ENCODE measurements at places on chromosomes 4 and X.

DNA sequence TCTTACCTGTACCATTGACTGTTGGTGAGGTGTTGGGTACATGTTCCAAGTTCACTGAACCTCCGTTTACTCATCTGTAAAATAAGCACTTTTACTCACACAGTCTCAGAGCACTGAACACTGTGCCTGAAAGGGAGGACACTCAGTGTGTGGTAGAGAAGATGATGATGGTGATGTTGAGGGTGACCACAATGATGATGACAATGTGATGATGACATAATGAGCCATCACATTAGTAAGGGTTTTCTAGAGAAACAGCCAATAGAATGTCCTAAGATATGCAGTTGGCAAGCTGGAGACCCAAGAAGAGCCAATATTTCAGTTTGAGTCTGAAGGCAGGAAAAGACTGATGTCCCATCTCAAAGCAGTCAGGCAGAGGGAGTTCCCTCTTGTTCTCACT is 315.4 kb upstream of the IGFBP7 start:
- DNase-seq = no peak

- no peak for DNase-seq
Measured at GRCh38 chrX:68686097-68686977, 38.9 kb downstream of the STARD8 start.

DNA sequence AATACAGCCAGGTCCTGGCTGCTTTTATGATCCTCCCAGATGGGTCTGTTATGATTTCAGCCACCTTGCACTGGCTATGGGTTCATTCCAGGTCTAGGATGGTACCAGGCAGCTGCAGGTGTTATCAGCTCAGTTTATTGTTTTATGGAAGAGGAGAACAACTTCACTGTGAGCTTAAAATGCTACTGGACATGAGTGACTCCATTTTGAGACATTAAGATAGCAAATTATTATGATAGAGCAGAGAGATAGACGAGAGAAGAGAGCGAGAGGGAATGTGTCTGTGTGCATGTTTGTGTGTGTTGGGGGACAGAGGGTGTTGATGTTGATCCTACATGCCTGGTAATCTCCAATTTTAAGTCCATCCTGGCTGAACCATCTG is 820.2 kb downstream of the FSTL5 start:
- no peak for DNase-seq

- no peak for DNase-seq
Measured at GRCh38 chrX:7889680-7890079, 37.5 kb downstream of the PNPLA4 start.

DNA sequence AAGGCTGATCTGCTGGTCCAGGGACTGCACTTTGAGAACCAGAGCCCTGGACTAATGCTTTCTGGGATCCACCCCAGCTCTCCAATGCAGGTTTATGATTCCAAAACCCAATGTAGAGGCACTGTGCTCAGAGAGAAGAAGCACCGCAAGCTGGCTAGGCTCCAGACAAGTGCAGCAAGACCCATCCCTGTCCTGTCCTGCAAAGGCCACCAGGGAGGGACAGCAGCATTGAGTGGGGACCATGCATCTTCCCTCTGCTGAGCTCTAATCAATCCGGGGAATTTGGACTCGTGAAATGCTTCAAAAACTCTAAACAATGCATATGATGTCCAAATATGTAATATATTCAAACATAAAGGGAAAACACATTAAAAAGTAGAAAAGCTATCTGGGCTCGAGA is 10.8 kb upstream of the NSG1 start:
- DNase-seq = no peak

GRCh38 chr4:121952290-121952689 is 430 bp upstream of the TRPC3 start:
- DNase-seq = no peak

GRCh38 chr4:48901196-48901595 is 5.4 kb downstream of the OCIAD2 start:
- no peak for DNase-seq

GRCh38 chr4:75715105-75715799 is 9.1 kb upstream of the USO1 start:
- no peak for DNase-seq

DNA sequence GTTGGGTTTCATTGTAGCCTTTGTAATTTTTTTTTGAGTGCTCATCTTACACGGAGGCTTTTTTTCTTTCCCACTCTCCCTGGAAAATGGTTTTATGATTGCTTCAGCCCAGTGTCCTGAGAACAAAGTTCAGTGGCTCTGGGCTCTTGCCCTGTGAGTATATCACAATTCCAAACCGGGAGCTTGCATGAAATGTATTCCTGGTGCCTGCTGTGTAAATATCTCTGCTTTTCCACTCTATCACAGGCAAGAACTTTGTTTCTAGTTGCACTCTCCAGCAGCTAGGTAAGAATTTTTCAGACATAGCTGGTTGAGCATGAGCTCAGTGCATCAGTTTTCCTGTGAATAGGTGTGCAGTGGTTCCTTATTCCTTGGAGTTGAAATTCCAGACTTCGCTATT is 60.8 kb downstream of the SUPT20HL2 start:
- no peak for DNase-seq

DNA sequence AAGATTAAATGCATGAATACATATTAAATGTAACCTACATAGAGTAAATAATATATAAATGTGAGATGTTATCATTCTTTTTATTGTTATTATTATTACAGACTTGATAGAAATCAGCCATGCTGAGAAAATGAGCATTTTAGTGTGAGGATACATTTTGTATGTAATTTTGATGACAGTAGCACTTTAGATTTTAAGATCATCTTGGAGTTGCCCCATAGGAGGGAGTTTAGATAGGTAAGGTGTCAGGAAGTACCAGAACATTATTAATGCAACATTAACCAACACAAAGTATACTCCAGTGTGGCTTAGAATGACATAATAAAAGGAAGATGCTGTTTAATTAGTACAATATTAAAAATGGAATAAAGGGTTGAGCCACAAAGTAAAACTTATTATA is 8.4 kb downstream of the TMPRSS11A start:
- no peak for DNase-seq

DNA sequence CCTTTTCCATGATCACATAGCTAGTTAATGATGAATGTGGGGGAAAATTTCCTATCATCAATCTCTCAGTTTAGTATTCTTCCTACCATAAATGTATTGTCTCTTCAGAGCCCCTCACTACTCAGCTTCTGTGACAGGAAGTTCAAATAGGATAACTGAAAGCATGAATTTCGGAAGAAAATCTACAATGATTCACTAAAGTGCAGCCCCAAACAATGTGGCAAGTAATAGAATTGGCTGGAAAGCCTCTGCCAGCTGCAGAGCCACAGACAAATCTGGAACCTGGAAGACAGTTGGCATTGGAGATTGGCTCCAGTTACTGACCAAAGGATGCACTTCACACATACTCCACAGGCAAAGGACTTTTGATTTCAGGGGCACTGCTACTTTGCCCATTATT is 35.2 kb downstream of the EGF start:
- DNase-seq = no peak

- DNase-seq = no peak
Measured at GRCh38 chrX:16077811-16078210, 45.6 kb upstream of the GRPR start.

DNA sequence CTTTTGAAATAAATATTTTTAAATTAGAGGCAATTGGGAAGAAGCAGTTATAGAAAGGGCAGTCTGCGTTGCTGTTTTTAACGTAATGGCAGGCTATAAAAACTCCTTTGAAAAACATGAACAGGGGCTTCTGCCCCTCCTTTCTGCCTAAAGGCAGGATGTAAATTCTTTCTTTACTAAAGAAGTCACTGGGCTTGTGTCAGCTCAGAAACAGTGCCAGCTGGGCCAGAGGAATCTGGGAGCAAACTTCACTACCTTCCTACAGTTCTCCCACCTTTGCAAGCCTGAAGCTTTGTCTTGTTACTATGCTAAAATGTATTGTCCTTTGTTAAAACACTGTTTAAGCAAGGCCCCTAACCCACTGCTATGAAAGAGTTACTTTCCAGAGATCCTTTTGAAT is 1664.8 kb downstream of the RPA4 start:
- no peak for DNase-seq

- DNase-seq = no peak
Measured at GRCh38 chr4:177948853-177949252, 506.6 kb upstream of the AGA start.

DNA sequence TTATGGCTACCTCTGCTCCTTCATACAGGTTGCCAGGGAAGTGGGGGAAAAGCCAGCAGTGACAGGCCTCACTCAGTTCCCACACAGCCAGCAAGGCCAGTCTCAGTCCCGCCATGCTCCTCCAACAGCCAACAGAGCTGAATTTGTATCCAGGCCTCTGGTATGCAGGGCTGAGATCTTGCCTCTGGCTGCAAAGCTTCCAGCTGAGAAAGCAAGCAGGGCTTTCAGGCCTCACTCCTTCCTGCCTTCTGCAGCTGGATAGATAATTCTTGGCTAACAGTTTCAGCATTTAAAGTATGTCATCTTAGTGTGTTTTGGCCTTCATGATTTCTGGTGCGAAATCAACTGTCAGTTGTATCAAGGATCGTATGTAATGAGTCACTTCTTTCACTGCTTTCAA is 103.6 kb downstream of the GNL3L start:
- no peak for DNase-seq

- no peak for DNase-seq
Measured at GRCh38 chr4:102335616-102336015, 9.7 kb downstream of the SLC39A8 start.

- no peak for DNase-seq
Measured at GRCh38 chrX:151703487-151703886, 8.2 kb downstream of the PRRG3 start.

- DNase-seq = no peak
Measured at GRCh38 chr4:7299010-7299907, 106.9 kb downstream of the SORCS2 start.

GRCh38 chrX:115952417-115953092 is 218.0 kb upstream of the AGTR2 start:
- DNase-seq = no peak

DNA sequence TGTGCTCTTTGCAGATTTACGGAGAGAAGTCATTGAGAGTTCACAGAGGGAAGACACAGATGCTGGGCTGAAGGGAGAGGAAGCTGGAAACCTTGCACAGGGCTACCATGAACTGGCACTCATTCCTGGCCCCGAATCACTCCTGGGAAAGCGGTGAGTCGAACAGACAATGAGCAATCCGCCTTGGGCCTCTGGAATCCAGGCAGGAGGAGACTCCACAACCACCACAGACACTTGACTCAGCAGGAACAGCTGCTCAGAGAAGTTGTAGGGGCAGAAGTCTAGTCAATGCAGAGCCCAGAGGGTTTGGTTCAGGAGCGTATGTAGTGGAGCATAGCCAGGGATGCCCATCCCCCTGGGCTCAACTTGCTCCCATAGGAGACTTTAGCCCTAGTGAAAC is 62.8 kb upstream of the GRIA3 start:
- no peak for DNase-seq

GRCh38 chrX:22392133-22392948 is 119.6 kb downstream of the CBLL2 start:
- no peak for DNase-seq

GRCh38 chr4:82753725-82754410 is 44.7 kb downstream of the SCD5 start:
- no peak for DNase-seq

GRCh38 chr4:153079857-153080391 is 124.3 kb upstream of the TRIM2 start:
- no peak for DNase-seq

DNA sequence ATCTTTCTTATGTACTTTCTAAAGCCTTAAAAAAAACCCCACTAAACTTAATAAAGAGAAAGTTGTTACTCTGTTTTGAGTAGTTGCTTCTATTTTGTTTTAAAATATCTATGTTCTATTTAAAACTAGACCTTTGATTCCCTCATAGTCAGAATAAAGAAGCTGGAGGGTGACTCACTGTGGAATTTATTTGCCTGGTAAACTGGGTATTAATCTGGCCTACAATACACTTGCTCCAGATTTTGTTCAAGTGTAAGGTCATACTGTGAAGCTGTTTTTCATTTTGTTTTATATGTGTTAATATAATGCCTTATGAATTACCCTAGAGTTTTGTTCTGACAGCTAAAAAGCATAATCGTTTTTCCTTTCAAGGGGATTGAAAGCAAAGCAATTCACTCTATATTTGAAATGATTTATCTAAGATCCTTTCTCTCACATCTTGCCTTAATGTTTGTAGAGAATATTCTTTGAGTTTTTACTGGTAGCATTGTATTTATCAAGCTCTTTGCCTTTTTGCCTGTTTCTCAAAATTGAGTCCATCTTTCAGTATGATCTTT is 277.4 kb upstream of the PITX2 start:
- DNase-seq = no peak

GRCh38 chrX:150364347-150365050 is 1.4 kb downstream of the MAMLD1 start:
- DNase-seq = peak; percentile 29

- no peak for DNase-seq
Measured at GRCh38 chr4:47368211-47368610, 95.3 kb downstream of the COMMD8 start.

DNA sequence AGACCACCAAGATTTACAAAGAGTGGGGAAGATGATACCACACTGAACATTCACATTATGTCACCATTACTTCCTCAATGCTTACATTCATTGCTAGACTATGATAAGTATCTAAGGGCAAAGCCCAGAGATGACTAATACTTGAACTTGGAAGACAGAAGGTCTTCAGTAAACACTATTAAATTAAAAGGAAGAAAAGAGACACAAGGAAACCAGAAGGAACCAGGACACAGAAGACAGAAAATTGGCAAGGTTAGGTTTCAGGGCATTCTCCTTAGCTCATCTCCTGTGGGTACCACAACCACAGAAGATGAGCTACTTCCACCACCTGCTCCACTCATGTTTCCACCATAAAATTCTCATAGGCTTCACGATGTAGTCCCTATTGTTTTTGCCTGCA is 64.9 kb downstream of the NLGN4X start:
- no peak for DNase-seq

DNA sequence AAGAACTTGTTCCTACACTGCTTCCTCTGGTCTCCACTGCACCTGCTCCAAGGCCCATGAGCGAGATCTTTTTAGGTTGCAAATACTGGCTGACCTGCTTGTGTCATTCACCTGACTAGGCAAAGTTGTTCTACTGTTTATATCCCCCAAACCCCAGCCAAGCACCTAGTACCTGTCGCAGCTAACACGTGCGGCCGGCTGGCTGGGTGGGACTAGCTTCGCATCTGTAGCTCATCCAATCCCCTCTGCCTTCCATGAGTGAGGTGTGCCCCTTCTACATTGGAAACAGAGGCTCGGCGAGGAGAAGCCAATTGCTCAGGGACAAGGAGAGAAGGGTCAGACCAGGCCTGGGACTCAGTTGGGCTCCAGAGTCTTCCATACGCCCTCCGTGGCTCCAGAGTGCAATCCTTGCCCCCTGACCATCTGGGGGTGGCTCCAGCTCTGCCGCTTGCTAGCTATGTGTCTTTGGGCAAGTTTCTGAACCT is 86.5 kb downstream of the WFS1 start:
- no peak for DNase-seq

GRCh38 chr4:110510955-110511544 is 35.1 kb downstream of the ENPEP start:
- no peak for DNase-seq
